ENCODE measurements at places on chromosomes 12 and 14. TPM values are rescaled to one million over a fixed set of nuclear protein-coding genes. Genes with fewer than 3 reads are reported as not detected.

DNA sequence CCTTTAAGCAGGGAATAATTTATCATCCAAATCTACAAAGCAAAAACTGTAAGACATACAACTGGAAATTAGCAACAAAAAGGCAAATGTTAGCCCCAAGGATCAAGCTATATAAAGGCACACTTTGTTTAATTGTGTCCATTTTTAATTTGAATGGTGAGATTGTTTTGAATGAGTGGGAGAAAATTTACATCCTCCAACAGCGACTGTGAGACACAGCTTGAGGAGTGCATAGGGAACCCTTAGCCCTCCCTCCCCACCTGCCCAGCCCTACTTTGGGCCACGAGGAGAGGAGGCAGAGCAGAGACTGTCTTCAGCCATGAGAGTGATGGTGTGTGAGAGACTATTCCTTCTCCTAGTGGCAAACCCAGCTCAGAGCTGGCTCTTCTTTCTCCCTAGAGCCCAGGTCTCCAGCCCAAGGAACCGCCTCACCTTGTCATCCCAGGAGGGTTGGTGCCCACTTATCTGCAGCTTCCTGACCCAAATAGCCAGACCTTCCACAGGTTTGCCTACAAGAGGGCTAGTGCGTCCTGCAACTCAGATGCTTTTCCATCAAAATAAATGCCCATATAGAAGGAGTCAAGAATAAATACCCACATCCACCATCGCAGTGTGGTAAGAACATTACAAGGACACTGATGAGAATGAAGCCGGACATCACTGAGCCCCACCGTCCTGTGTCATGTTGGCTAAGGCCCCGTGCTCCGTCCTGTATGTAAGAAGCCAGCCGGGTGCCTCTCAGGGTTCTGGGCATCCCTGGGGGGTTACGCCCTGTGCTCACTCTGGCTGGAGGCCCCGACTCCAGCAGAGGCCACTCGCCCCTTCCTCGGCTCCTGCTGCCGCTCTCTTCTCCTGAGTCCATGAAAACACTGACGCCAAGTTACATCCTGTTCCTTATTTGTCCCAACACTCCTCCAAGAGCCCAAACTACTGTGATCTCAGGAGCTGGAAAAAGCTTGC lies 36.4 kb upstream of the C14orf180 start:
- H3K36me3 ChIP-seq, result no peaks in the 10 kb centered on the region
- no peaks in the 10 kb centered on the region for H3K4me1 ChIP-seq
- no peak overlapping the region for H3K4me3 ChIP-seq
- no peaks in the 10 kb centered on the region for H3K27me3 ChIP-seq
- no peak overlapping the region for H3K27ac ChIP-seq
- no peak for DNase-seq

- H3K36me3 ChIP-seq, result peaks cover 2% of the 10 kb centered on the region
- no peak overlapping the region for H3K4me3 ChIP-seq
- H3K27ac ChIP-seq, result no peak overlapping the region
- H3K27me3 ChIP-seq, result no peaks in the 10 kb centered on the region
These were observed 571.0 kb downstream of the SLC6A15 start for GRCh38 chr12:84341467-84342193.

- no peaks in the 10 kb centered on the region for H3K36me3 ChIP-seq
- H3K27ac ChIP-seq, result peak overlapping the region; percentile 95
- no peaks in the 10 kb centered on the region for H3K4me1 ChIP-seq
- DNase-seq, result no peak
- H3K27me3 ChIP-seq, result no peaks in the 10 kb centered on the region
These were observed 2.0 kb downstream of the PELI2 start for GRCh38 chr14:56120091-56120691.

GRCh38 chr14:67464879-67465278 lies 23.6 kb downstream of the TMEM229B start:
- H3K27me3 ChIP-seq, result no peaks in the 10 kb centered on the region
- no peak overlapping the region for H3K27ac ChIP-seq
- no peaks in the 10 kb centered on the region for H3K36me3 ChIP-seq
- no peak for DNase-seq
- H3K4me1 ChIP-seq, result no peaks in the 10 kb centered on the region
- no peak overlapping the region for H3K4me3 ChIP-seq

OVCH1 gene
- total RNA-seq, result 0.35 TPM

- no peaks in the 10 kb centered on the region for H3K36me3 ChIP-seq
- no peak overlapping the region for H3K4me3 ChIP-seq
- H3K27ac ChIP-seq, result no peak overlapping the region
- peaks cover 3% of the 10 kb centered on the region for H3K4me1 ChIP-seq
These were observed 127.2 kb downstream of the BCAT1 start for GRCh38 chr12:24821691-24822090.

GRCh38 chr12:25106818-25107217 lies 88.1 kb downstream of the DNAI7 start:
- no peak for DNase-seq
- H3K27me3 ChIP-seq, result no peaks in the 10 kb centered on the region
- H3K27ac ChIP-seq, result no peak overlapping the region
- H3K36me3 ChIP-seq, result no peaks in the 10 kb centered on the region

GRCh38 chr12:111276146-111276545 lies 92.7 kb downstream of the PHETA1 start:
- no peaks in the 10 kb centered on the region for H3K27me3 ChIP-seq
- no peaks in the 10 kb centered on the region for H3K4me1 ChIP-seq
- H3K36me3 ChIP-seq, result no peaks in the 10 kb centered on the region

DNA sequence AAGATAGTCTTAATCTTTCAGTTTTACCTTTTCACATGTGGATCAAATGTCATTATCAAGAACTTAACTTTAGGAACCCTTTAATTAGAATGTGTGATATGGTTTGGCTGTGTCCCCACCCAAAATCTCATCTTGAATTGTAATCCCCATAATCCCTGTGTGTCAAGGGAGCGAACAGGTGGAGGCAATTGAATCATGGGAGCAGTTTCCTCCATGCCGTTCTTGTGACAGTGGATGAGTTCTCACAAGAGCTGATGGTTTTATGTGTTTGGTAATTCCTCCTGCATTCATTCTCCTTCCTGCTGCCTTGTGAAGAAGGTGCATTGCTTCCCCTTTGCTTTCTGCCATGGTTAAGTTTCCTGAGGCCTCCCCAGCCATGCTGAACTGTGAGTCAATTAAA lies 160.6 kb downstream of the MON2 start:
- no peak overlapping the region for H3K4me3 ChIP-seq
- H3K27me3 ChIP-seq, result no peaks in the 10 kb centered on the region
- no peaks in the 10 kb centered on the region for H3K4me1 ChIP-seq
- no peak for DNase-seq
- H3K36me3 ChIP-seq, result no peaks in the 10 kb centered on the region
- H3K27ac ChIP-seq, result no peak overlapping the region

- H3K27ac ChIP-seq, result no peak overlapping the region
- H3K36me3 ChIP-seq, result no peaks in the 10 kb centered on the region
- DNase-seq, result no peak
- no peak overlapping the region for H3K4me3 ChIP-seq
These were observed 11.2 kb downstream of the TTC8 start for GRCh38 chr14:88835661-88836060.

GRCh38 chr12:80032946-80033345 lies 66.4 kb upstream of the OTOGL start:
- peak overlapping the region; percentile 65 for H3K27ac ChIP-seq
- no peak for DNase-seq
- H3K36me3 ChIP-seq, result no peaks in the 10 kb centered on the region
- no peaks in the 10 kb centered on the region for H3K4me1 ChIP-seq
- no peak overlapping the region for H3K4me3 ChIP-seq

DNA sequence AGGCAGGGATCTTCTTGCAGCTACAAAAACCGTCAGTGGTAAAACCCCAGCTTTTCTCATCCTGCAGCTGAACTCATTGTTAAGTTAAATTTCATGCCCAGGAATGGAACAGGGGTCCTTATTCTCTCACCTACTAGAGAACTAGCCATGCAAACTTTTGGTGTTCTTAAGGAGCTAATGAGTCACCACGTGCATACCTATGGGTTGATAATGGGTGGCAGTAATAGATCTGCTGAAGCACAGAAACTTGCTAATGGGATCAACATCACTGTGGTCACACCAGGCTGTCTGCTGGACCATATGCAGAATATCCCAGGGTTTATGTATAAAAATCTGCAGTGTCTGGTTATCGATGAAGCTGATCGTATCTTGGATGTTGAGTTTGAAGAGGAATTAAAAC lies 68.9 kb downstream of the DCAF5 start:
- DNase-seq, result no peak
- no peaks in the 10 kb centered on the region for H3K27me3 ChIP-seq
- H3K36me3 ChIP-seq, result no peaks in the 10 kb centered on the region
- no peaks in the 10 kb centered on the region for H3K4me1 ChIP-seq
- H3K4me3 ChIP-seq, result no peak overlapping the region

DNA sequence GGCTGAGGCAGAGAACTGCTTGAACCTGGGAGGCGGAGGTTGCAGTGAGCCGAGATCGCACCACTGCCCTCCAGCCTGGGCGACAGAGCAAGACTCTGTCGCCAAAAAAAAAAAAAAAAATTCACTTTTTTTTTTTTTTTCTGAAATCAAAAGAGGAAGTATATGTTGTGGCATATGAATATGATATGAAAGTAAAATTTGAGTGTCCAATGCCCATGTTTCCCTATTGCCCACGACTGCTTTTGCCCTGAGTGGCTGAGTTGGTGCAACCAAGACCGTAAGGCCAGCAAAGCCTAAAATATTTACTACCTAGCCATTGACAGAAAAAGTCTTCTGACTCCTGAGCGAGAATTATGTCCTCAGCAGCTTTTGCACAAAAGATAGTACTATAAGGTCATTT lies 101.7 kb upstream of the PARP11 start:
- no peaks in the 10 kb centered on the region for H3K36me3 ChIP-seq
- no peak overlapping the region for H3K4me3 ChIP-seq
- no peak overlapping the region for H3K27ac ChIP-seq

NRIP2 gene
- 2.4 TPM for total RNA-seq

DNA sequence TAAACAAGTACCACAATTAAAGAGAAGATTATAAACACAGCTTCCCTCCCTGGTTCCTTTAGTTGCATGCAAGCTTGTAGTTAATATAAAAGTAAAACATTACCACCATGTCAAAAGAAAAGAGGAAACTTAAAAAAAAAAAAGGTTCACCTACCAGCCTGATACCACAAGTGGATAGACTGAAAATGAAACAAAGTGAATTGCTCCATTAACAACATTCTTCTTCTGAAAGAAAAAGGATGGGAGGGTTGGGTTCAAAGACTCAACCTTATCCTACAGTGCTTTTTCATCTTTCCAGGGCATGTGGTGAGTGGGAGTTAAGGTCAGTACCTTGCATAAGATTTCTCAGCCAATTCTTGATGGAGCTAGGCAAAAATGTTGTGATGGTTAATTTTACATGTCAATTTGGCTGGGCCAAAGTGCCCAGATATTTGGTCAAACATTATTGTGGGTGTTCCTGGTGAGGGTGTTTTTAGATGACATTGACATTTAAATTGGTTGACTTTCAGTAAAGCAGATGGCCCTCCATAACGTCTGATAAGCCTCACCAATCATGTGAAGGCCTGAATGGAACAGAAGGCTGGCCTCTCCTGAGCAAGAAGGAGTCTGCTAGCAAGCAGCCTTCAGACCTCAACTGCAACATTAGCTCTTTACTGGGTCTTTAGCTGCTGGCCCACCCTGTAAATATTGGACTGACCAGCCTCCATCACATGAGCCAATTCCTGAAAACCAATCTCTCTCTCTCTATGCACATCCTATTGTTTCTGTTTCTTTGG lies 28.8 kb downstream of the VCPKMT start:
- DNase-seq, result no peak
- H3K27me3 ChIP-seq, result no peaks in the 10 kb centered on the region
- no peaks in the 10 kb centered on the region for H3K4me1 ChIP-seq
- H3K27ac ChIP-seq, result no peak overlapping the region
- no peaks in the 10 kb centered on the region for H3K36me3 ChIP-seq

OAS2 gene
- total RNA-seq, result 10.2 TPM

TAS2R31 gene
- total RNA-seq, result 21.3 TPM

GRCh38 chr12:81229759-81230158 lies 151.9 kb downstream of the ACSS3 start:
- H3K4me1 ChIP-seq, result peaks cover 12% of the 10 kb centered on the region
- no peaks in the 10 kb centered on the region for H3K36me3 ChIP-seq
- H3K27ac ChIP-seq, result peak overlapping the region; percentile 44
- H3K4me3 ChIP-seq, result no peak overlapping the region

GRCh38 chr14:76282581-76282980 lies 93.4 kb upstream of the ESRRB start:
- no peak for DNase-seq
- H3K27me3 ChIP-seq, result no peaks in the 10 kb centered on the region
- H3K27ac ChIP-seq, result no peak overlapping the region
- H3K4me3 ChIP-seq, result no peak overlapping the region
- H3K4me1 ChIP-seq, result no peaks in the 10 kb centered on the region

ADAMTS20 gene
- not detected for total RNA-seq

Measured in uterus (tissue), 4 donors.